ENCODE measurements at places on chromosomes 7 and 10.
A peak's percentile ranks its signal among the peaks of the same experiment; 100 is the strongest.

- H3K4me1 ChIP-seq: no peaks in the 10 kb centered on the region
- no peaks in the 10 kb centered on the region for H3K27me3 ChIP-seq
- no peak overlapping the region for H3K4me3 ChIP-seq
- DNase-seq: no peak
- no peak overlapping the region for H3K27ac ChIP-seq
These were observed 424.8 kb downstream of the KIF20B start for GRCh38 chr10:90126256-90126595.

GRCh38 chr10:95739056-95739455, 16.9 kb upstream of the ENTPD1 start:
- H3K27me3 ChIP-seq: no peaks in the 10 kb centered on the region
- H3K4me3 ChIP-seq: no peak overlapping the region
- H3K27ac ChIP-seq: no peak overlapping the region

DNA sequence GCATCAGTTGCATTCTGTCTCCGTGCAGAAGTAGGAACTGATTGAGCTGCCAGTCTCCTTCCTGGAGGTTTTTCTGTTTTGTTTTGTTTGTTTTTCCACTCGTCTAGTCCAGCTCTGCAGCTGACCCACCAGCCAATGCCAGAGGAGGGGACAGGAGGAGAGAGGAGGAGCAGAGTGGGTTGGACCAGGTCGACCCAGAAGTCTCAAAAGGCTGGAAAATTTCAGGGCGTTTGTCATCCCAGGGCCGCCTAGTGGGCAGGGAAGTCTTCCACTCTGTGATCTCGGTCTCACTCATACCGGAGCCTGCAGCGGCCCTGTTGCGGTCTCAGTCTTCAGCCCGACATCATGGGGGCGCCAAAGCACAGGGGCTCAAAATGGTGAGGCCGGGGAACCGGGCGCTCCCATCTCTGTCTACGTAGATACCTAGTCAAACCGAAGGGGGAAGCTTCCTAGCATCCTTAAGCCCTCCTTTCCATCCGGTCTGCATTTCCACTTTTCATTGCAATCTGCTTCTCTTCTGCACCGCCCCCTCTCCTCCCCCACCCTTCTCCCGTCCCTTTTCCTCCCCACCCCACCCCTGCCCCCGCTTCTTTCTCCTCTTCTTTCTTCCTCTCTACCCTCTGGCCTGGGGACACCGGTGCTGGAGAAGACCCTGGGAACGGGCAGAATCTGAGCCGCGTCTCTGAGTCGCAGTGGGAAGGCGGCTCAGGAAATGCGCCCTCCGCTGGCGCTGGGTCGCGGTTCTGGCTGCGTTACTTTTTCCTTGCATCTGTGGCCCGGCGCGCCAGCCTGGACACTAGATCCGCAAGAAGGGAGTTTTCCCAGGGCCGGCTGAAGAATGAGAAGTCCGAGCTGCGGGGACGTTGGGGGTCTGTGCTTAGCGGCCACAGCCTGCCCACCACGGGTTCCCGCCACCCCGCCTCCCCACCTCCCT, 16.2 kb upstream of the PAX2 start:
- peak overlapping the region; percentile 38 for H3K4me3 ChIP-seq
- peaks cover 86% of the 10 kb centered on the region for H3K27me3 ChIP-seq
- no peaks in the 10 kb centered on the region for H3K4me1 ChIP-seq

DNA sequence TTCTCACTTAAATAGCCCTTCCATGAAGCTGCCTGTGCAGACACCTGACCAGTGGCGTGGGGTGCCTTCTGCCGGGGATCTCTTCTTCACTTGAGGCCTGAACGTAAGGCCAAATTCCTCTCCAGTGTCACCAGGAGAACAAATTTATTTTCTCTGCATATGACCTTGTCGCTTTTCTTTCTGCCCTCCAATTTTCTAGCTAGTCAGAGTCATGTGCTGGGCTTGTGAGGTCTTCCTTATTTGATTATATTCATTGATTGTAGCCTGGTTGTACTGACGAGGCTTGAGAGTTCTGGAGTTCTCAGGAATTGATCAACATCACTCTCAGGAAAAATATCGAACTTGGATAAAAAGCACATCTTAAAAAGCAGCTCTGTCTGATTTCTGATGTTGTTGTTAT, 255.7 kb downstream of the BUB3 start:
- no peak overlapping the region for H3K4me3 ChIP-seq
- DNase-seq: no peak
- no peaks in the 10 kb centered on the region for H3K36me3 ChIP-seq
- no peak overlapping the region for H3K27ac ChIP-seq
- H3K27me3 ChIP-seq: no peaks in the 10 kb centered on the region
- no peaks in the 10 kb centered on the region for H3K4me1 ChIP-seq

GRCh38 chr7:130426564-130426963, 14.3 kb downstream of the CEP41 start:
- H3K36me3 ChIP-seq: no peaks in the 10 kb centered on the region
- H3K27ac ChIP-seq: no peak overlapping the region
- H3K4me3 ChIP-seq: no peak overlapping the region
- H3K4me1 ChIP-seq: peaks cover 19% of the 10 kb centered on the region
- no peaks in the 10 kb centered on the region for H3K27me3 ChIP-seq
- DNase-seq: no peak

- DNase-seq: no peak
- no peaks in the 10 kb centered on the region for H3K4me1 ChIP-seq
- H3K27ac ChIP-seq: no peak overlapping the region
- H3K4me3 ChIP-seq: no peak overlapping the region
These were observed 26.1 kb downstream of the DNAJC9 start for GRCh38 chr10:73220989-73221388.
